ENCODE measurements at places on chromosomes 3 and 15.

- DNase-seq: no peak
These were observed 28.0 kb downstream of the CSPG4 start for GRCh38 chr15:75684648-75685047.

GRCh38 chr15:32956711-32957110, 237.8 kb downstream of the FMN1 start:
- DNase-seq: no peak

DNA sequence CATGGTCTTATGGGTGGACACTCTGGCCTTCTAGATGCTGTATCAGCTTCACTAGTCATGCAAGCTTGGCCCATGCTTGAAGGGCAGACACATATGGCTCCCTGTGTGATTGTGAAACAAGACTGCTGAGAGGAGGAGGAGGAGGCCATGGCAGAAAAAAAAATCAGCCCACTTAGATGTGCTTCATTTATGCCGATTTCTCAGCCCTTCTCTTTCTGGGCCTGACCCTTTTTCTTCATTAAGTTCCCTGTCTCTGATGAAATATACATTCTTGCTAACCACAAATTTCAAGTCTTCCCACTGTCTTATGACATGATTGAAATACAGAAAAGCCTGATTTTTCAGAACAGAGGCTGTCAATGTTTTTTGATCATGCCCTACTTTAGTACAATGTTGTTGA, 213.0 kb upstream of the FEZF2 start:
- DNase-seq: no peak

- DNase-seq: no peak
These were observed 43.9 kb downstream of the P3H2 start for GRCh38 chr3:190076601-190077394.

Measured in Peyer's patch (tissue), 4 donors.